ENCODE measurements at places on chromosomes 2 and 18.

DNA sequence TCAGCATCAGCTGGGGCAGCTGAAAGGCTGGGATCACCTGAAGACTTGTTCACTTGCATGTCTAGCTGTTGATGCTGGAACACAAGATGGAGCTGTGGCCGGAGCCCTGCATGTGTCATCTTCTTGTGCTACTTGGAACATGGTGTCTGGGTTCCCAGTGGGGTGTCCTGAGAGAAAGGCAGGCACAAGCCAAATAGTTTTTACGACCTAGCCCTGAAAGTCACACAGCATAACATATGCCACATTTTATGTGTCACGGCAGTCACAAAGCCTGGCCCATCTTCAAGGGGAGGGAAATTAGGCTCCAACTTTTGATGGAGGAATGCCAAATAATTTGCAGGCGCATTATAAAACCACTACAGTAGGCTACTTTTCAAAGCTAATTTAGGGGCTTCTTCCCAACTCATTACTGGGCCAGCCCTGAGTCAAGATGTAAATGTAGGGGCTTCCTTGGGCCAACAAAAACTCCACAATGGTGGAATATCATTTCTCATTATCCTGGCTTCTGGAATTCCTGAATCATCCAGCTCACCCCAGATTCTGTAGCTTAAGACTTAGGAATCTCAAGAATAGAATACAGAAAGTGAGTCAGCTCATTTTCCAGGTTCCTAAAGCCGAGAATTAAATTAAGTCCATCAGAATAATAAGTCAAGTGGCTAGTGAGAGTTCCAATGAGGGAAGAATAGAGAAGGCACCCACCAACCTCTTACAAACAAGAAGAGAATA lies 543.0 kb downstream of the TNS1 start:
- no peak for DNase-seq

DNA sequence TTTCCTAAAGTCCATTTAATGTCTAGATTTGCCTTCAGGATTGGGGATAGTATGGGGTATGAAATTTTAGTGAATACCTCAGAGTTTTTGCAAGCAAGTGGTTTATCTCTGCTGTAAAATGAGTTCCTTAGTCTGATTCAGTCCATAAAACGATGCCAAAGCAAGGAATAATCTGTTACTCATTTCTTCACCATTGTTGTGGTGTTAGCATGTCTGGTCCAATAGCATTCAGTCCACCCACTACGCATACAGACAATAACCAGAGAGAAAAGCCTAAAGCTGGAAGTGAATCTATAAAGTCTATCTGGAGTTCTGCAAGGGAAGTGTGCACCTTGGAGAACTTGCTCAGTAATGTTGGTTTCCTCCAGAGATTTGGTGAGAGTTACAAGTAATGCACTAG lies 12.9 kb upstream of the DPP4 start:
- DNase-seq, result no peak

DNA sequence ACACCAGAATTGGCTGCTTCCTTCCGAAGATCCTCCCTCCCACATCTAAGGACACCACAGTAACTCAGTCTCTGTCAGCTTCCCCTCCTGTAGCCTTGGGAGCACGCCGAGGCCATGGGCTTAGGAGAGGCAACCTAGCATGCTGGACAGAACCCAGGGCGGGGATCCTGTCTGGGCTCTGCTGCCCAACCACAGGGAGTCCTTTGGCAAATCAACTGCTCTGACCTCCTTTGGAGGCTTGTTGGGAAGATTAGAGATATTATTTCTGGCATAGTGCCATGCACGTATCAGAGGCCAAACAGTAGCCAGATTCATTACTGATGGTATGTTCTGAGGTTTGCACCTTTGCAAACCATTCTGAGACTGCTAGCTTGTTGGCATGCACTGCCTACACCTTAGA lies 262.7 kb upstream of the EPAS1 start:
- DNase-seq, result no peak

GRCh38 chr2:55879976-55880375 lies 43.6 kb downstream of the EFEMP1 start:
- DNase-seq, result no peak

DNA sequence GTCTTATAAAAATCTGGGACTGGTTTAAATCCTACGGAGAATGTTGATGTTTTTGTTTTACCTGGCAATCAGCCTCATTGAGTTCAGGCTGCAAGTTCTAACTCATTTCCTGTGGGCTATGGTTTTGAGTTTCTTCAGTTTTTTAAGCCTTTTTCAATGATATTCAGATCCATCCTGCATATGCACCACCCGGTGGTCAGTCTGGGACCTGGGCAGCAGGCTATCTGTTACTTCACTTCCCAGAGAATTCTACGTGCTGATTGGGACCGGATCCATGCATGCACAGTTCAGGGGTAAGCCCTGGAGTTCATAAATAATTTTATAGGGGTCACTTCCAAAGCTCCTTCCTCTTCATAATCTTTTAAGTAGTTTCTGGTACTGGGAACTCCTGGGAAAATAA lies 339.2 kb upstream of the HNRNPA3 start:
- no peak for DNase-seq

DNA sequence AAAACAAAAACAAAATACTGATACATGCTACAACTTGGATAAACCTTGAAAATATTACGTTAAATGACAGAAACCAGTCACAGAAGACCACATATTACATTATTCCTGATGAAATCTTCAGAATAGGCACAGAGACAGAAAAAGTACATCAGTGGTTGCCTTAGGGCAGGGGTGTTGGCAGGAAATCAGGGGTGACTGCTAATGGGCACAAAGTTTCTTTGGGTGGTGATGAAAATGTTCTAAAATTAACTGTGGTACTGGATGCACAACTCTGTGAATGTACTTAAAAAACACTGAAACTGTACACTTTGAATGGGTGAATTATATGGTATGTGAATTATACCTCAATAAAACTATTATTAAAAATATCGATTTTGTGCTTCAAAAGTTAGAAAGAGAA lies 16.6 kb downstream of the NCKAP1 start:
- no peak for DNase-seq

DNA sequence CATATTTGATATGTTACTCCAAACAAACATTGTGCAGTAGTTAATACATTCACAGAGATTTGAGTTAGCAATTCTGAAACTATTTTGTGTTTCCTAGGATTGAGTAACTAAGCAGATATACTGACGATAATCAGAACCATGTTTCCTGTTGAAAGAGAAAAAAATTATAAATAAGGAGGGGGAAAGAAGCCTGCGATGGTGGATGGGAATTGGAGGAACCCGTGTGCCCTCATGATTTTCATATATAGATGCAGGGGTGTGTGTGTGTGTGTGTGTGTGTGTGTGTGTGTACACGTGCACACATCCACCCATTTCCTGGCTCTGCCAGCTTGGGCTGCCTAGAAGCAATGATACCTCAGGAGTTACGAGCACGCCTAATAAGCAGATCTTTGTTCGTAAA lies 56.9 kb downstream of the LPIN2 start:
- DNase-seq, result no peak

GRCh38 chr2:180591947-180592346 lies 388.5 kb upstream of the UBE2E3 start:
- DNase-seq, result no peak

DNA sequence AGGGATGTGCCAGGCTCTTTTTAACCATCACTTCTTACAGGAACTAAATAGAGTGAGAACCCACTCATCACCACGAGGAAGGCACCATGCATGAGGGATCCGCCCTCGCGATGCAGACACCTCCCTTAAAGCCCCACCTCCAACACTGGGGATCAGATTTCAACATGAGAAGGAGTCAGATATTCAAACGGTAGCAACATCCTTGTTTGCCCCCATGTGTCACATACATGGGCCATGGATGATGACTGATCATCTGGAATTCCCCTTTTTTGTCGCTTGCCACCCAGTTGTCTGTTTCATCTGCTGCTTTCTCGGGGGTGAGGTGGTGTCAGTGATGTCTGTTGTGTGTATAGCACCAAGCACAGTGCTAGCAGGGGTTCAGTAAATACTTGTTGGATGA lies 57.9 kb downstream of the NCK2 start:
- no peak for DNase-seq

DNA sequence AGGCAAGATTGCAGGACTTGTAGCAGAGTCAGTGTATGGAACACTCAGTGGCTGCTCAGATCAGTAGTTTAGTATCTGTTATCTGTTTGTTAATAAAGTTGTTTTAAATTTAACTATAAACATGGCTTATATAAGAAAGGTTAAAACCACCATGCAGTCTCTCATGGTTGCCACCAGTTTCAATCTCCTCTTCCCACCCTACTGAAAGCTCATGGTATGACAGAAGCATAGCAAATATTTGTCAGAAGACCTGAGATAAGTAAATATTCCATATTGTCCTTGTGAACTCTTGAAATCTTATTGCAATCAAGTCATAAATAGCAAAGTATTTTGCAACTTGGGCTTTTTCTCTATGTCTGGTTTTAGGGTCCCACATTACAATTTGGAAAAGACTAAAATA lies 2.1 kb upstream of the COL5A2 start:
- DNase-seq, result no peak

GRCh38 chr2:113238871-113239839 lies 39.6 kb downstream of the PAX8 start:
- no peak for DNase-seq

- DNase-seq, result peak; percentile 55
These were observed 84.6 kb downstream of the PLCL1 start for GRCh38 chr2:197889041-197889440.
